ENCODE measurements at places on chromosomes 5 and 9.

DNA sequence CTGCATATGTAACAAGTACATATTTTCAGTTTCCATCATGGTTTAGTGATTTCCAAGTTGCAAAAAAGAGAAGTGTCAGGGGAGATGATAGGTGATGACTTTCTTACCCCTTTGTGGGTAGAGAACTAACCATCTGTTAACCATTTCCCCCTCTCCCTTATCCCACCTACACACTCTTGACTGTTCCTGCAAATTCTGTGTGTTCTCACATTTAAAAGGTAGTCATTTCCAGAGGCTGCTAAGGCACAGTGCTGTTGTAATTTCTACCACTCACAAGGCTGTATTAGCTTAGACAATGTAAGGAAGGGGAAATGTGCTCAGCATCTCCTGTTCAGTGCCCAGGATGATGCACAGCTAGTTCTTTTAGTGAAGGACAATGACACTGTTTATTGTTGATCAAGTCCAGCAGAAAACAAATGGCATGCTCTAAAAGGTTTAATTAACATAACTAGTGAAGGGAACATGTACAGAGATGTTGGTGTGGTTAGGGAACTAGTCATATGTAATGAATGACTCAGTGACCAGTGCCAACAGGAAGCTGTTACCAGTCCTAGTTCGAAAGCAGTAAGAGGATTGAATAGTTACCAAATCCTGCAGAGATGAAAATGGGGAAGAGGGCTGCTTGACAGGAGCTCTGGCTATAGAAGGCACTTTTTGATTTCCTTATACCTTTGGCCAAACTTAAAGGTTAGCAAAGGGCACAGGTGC, 165.1 kb downstream of the PLK2 start:
- DNase-seq: no peak

DNA sequence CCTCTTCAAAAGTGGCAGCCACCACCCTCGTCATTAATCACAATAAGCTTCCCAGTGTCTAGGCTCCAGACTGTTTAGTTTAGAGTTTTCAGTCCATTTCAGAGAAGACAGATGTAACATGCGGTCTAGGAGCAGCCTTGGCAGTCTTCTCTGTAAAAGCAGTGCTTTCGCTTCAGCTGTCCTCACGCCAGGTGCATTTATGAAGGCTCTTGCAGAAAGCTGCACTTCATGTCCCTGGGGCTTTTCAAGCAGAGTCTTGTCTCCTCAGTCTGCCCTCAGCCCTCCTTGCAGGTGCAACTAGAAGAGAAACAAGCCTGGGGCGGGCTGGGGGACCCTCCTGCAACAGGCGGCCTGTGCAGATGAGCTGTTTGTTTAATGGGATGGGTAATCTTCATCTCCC, 281.9 kb downstream of the DRD1 start:
- no peak for DNase-seq

GRCh38 chr9:89077519-89077918, 86.3 kb downstream of the S1PR3 start:
- DNase-seq: no peak

DNA sequence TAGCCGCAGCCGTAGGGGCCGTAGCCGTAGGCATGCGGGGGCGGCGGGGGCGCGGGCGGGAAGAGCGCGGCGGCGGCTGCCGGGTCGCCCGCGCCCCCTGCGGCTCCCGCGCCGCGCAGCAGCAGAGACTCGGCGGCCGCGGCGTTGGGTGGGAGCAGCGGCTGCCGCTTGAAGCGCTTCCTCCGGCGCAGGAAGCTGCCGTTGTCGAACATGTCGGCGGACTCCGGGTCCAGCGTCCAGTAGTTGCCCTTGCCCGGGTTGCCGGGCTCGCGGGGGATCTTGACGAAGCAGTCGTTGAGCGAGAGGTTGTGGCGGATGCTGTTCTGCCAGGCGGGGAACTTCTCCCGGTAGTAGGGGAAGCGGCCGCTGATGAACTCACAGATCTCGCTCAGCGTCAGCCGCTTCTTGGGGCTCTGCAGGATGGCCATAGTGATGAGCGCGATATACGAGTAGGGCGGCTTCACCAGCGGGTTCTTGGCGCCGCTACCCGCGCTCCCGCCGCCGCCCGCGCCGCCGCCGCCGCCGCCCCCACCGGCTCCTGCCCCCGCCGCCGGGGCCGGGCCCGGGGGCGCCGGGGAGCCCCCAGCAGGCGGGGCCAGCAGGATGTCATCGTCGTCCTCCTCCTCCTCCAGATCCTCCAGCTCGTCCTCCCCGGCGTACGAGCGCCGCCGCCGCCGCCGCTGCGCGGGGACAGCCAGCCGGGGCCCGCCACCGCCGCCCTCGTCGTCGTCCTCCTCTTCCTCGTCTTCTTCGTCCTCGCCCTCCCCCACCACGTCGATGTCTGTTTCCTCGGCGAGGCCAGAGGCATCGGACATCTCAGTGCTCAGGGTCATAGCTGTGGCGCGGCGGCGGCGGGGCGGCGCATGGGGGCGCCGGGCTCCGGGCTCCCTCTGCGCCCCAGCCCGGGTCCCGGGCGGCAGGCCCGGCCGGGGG, 781 bp downstream of the FOXD1 start:
- DNase-seq: no peak

DNA sequence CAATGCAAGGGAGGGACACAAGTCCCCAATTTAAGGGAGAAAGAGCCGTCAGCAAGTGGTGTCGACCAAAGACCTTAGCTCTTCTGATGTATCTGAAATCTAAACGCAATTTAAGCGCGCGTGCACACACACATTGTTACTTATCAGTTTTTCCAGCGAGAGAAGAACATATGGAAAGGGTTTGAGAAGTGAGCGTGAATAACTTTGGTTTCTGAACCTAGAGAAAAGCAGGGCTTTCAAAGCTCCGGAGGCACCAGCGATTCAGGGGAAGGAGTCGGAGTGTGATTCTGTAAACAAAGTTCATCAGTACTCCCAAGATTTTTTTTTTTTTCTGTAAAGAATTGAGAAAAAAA, 191.8 kb downstream of the MEF2C start:
- no peak for DNase-seq

DNA sequence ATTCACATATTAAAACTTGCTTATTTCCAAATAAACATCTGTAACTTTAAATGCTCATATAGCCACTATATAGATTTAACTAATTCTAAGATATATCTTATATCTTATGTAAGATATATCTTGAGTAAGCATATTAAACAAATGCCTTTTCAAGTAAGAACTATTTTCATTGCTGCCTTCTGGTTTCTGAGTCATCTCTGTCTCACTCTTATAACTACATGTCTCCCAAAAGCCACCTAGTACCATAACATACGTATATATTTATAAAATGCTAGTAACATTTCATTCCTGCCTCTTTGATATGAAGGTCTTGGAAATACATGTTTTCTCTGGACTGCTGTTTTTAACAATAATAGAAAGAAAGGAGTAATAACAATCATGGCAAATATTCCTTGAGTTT, 429.5 kb downstream of the DTWD2 start:
- DNase-seq: no peak

DNA sequence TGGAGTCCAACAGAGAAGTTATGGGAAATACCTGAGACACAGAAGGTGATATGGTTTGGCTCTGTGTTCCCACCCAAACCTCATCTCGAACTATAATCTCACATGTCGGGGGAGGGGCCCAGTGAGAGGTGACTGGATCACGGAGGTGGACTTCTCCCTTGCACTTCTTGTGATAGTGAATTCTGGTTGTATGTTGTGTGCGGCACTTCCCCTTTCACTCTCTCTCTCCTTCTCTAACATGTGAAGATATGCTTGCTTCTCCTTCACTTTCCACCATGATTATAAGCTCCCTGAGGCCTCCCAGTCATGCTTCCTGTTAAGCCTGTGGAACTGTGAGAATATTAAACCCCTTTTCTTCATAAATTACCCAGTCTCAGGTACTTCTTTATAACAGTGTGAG, 96.1 kb downstream of the TMEM232 start:
- DNase-seq: no peak

DNA sequence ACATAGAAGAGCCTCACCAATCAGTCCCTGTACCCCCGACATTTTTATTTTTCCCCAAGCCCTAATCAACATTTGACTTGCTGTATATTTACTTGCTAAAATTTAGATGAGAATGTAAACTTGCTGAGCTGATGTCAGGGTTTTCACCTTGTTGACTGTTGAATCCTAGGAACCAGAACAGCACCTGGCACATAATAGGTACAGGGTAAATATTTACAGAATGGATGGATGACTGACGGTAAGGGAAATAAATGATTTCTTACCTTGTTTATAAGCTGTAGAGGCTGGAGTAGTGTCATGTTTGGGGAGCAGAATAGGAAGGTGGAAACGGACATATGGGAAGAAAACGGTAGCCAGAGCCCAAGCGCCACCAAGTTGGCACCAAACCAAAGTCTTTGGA, 107.0 kb upstream of the NUDT12 start:
- no peak for DNase-seq

- DNase-seq: no peak
Measured at GRCh38 chr5:148416921-148417320, 33.2 kb downstream of the FBXO38 start.

DNA sequence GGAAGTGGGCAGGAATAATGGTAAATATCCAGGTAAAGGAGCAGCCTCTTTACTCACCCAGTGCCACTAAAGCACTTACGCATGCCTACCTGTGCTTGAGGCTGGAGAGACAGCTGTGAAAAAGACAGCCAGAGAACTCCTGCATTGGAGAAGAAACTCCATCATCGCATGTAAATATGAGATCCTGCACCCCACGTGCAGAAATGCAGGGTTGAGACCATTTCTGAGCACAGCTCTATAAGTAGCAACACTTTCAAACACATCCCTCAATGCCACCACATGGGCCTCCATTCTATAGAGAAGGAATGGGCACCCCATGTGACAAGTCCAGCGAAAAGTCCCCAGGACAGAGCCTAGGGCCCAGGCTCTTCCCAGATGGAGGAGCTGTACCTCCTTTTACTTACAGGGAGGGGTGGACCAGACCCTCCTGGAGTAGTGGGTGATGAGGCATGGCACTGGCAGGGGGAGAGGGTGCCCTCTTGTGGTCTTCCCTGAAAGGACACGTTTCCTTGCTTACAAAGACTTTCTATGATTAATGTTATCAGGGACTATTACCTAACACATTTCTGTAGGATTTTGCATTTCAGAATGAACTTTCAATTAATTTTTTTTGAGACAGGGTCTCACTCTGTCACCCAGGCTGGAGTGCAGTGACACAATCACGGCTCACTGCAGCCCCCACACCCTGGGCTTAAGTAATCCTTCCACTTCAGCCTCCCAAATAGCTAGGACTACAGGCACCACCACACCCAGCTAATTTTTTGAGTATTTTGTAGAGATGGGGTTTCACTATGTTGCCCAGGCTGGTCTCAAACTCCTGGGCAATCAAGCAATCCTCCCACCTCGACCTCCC, 55.3 kb upstream of the IL17B start:
- DNase-seq: no peak

GRCh38 chr5:125657936-125658335, 765.3 kb upstream of the GRAMD2B start:
- no peak for DNase-seq

- DNase-seq: no peak
Measured at GRCh38 chr5:17854901-17855300, 220.6 kb downstream of the TAF11L14 start.

DNA sequence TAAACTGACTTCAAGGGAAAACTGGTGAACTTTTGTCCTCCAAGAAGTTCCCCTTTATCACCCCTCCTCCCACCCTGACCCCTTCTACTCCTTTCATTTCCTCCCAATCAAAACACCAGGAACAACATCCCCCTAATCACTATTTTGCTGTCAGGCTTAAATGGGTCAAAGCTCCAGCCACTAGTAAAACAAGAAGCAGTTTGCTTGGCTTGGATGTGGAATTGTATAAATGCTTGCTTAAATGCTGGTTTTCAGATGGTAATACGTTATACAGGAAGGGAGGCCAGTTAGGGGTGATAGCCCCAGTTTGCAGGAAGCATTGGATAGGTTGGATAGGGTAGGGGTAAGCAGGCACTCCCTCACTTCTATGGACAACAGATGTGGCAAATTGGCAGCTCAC, 473.6 kb downstream of the AGTPBP1 start:
- DNase-seq: no peak

DNA sequence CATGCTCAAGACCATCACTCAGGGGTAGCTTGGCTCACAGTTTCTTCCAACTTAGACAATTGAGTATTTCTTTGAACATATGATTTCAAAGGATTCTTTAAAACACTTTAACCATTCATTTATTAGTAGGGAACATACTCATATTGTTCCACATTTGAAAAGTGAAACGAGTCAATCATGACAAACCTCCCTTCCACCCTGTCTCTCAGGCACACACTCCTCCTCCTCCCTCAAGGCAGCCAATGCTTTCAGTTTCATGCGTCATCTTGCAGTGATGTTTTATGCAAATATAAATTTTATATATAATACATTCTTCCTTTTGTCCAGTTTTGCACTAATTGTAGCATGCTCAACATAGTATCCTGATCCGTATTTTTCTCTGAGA, 126.0 kb upstream of the BOD1 start:
- no peak for DNase-seq

DNA sequence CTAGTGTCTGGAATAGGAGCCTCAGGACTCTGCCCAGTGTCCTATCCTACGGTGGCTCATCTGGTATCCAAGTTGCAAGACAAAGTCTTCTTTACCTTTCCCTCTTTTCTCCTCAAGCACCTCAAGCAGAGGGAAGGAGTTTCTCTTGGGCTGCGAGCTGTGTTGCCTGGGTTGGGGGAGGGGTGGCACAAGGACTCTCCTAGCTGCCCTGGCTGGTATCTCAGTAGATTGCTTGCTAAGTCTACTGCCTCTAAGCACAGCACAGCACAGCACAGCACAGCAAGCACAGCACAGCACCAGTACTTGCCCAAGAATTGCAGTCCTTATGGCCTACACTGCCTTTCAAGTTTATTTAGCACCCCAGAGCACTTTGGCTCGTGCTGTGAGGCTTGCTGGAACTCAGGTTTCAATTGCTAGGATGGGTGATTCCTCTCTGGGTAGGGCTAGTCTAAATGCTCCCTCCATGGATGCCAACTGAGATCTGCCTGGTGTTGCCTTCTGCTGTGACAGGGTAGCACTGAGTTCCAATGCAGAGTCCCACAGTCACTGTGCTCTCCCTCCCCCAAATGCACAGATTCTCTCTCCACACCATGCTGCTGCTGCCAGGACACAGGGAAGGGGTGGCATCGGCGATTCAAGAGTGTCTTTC, 213.1 kb upstream of the POU5F2 start:
- no peak for DNase-seq

DNA sequence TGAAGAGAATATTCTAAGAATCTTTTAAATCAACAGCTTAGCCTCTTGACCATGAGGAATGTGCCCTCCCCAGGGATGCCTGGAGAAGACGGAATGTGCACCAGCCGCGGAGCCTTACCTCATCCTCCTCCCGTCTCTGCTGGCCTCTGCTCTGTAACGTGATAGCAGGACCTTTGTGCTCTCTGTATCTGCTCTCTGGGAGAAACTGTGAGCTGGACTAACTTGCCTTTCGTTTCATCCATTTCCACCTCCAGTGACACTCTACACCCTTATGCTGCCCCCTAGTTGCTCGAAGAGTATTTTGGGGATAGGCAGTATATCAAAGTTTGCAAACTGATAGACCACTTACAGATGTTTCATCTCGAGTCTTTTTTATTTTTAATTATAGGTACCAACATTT, 141.4 kb downstream of the NPR3 start:
- no peak for DNase-seq

Measured in activated naive CD8-positive, alpha-beta T cell treated with anti-CD3 and anti-CD28 coated beads, Interleukin-2, amount 50 U/mL, for 16 hours (primary cell).